Activated CD8-positive, alpha-beta memory T cell treated with anti-CD3 and anti-CD28 coated beads for 4 hours (primary cell): ENCODE measurements at places on chromosomes 3 and 15.

DNA sequence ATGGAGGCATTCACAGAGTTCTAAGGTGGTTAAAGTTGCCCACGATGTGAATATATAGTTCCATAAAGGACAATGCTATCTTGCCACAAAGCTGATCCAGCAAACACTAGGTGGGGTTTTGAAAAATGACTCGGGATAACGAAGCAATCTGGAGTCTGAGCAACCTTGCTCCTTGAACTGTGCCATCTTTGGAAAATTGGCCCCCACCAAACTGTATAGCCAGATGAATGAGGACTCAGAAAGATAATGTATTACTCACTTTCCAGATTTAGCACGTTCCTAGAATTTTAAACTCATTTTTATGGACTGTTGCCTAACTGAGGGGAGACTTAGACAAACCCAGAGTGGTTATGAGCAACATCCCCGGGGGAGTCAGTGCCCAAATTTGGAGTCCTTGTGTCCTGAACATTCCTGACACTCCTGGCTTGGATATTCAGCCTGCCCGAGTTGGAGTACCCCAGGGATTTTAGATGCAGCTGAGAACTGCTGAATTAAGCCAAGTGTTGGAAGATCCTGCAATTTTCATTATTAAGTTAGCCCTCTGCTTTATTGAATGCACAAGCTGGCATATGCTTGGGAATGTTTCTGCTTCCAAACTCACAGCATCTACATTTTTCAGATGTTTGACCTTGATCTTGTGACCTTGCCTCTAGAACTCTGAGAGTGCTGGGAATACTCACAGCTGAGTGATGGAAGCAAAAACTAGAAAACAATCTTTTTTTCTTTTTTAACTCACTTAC lies 8.8 kb upstream of the MAGI1 start:
- DNase-seq: no peak

GRCh38 chr3:71991046-71991445 lies 206.1 kb upstream of the PROK2 start:
- DNase-seq: no peak

DNA sequence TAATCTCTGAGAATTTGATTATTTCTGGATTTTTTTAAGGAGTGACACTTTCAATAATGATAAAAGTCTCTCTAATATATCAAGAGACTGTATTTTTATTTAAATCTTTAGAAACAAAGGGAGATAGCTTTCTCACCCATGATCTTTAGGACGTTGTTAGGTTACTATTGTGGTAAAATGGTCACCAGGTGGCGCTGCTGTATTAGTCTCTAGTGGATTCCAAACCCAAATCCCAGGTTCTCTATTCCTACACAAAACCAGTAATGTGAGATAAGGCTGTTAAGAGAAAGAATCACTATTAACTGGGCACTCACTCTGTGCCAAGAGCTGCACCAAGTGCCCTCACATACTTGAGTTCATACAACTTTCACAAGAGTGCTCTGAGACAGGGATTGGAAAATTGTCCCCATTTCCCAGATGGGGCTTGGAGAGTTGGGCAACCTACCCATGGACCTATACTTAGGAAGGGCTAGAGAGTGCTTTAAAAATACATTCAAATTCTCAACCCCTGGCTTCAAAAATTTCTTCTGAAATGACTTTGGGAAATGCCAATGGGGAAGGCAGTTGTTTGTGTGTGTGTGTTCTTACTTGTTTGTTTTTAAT lies 593.4 kb upstream of the TGFBR2 start:
- peak; percentile 9 for DNase-seq

DNA sequence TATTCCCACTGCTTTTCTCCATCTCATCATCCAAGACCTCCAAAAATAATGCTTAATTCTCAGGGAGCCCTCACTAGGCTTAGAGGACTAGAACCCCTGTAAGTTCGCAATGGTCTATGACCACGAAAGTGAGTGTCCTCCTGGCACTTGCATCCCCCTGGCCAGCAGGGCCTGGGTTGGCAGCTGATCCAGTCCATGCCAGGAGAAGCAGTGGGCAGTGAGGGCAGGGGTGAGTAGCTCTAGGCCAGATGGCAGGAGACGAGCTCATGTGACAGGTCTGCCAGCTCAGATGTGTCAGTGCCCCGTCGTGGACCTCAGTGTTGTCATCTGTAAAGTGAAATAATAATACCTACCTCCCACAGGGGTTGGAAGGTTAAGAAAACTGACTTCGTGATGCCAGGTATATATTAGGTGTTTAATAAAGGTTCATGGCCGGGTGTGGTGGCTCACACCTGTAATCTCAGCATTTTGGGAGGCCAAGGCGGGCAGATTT lies 11.1 kb downstream of the GP5 start:
- no peak for DNase-seq

DNA sequence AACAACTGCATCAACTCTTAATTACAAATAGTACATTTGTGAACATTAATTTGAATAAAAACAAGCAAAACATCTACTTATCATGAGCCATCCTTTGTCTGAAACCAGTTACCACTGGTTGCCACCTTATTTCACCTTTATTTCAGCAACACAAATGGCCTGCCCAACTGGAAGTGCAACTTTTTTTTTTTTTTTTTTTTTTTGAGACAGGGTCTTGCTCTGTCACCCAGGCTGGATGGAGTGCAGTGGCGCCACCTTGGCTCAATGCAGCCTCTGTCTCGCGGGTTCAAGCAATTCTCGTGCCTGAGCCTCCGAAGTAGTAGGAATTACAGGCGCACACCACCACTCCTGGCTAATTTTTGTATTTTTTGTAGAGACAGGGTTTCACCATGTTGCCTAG lies 13.1 kb downstream of the WDR82 start:
- DNase-seq: no peak

DNA sequence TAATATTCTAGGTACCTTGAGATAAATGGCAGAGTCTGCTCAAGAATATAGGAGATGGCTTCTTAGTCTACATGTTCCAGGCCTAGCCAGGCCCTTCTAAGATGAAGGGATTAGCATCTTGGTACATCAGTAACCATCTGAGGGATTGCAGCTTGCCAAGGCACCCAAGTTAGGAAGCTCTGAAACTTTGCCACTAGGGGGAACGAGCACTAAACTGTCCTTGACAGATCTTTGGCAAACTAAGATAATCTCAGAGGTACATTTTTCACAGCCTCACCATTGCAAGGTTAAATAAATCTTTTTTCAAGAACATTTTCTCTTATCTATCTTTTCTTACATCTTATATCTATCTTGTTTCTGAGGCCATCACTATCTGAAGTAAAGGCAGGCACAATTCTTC lies 351.2 kb downstream of the RAP2B start:
- DNase-seq: no peak

- no peak for DNase-seq
Observed at GRCh38 chr3:141231952-141232823, 563 bp downstream of the PXYLP1 start.

DNA sequence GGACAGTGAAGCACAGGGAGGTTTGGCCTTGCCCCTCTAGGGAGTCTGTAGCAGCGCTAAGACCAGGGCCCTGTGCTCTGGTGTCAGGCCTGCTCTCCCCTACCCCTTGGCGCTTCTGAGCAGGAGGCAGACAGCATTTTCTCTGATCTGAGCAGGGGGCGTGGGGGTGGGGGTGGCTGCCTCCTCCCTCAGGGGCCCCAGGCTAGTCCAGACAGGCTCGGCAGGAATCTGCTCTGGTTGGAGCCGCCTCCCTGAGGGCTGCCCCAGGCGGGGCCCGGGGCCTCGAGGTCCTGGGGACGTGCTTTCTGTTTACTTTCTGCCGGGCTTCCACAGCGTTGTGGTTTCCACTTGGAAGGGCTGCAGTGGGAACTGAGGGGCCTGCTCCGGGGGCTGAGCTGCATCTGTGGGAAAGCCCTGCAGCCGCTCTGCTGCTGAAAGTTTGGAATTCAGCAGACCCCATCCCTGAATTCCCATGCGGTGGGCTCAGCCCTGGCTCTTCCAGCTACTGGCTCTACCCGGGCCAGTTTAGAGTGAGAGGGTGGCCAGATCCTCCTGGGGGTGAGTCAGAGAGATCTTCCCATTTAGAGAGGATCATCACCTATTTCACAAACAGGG lies 105.4 kb downstream of the LINGO1 start:
- no peak for DNase-seq

DNA sequence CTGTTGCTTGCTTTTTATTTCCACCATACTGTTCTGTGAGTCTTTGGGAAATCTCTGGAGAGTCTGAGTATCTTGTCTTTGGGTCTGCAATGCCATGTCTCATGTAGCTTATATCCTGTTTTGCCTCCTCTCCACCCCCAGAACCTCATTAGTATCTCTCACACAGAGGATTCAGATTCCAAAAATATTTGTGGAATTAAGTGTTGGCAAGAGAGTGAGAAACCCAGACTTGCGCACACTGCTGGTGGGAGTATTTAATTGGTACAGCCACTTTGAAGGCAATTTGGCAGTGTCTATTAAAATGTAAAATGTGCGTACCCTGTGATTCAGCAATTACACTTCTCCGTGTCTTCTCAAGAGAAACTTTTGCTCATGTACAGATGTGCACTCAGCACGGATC lies 68.6 kb downstream of the ZNF621 start:
- no peak for DNase-seq

- no peak for DNase-seq
Observed at GRCh38 chr3:5296362-5296761, 108.9 kb downstream of the EDEM1 start.

GRCh38 chr3:106699122-106699521 lies 678.1 kb upstream of the CCDC54 start:
- DNase-seq: no peak

DNA sequence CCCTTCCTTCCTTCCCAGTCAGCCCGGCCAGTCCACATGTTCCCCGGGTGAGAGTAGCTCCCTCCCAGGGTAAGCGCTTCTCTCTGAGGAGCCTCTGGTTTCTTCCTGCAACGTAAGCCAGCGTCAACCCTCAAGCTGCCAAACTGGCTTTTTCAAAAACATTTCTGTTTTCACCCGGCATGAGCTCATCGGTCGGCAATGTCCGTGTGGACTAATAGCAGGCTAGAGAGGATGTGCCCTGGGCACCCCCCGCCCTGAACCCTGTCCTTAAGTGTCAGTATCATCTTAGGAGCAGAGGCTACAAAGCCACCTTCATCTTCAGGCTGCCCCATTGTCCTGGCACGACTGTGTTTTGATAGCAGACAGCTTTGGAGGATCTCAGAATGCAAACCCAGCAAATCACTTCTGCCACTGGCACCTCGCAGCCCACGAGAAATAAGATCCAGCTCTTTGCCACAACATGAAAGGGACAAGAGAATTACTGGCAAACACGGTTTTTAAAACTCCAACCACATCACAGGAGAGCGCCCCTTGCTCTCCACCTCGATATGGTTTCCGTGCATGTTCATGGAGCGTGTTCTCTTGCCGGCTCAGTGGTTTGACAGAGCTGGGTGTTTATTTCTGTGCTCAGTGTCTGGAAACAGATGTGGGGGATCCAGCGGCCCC lies 9.9 kb downstream of the ALDH1A3 start:
- no peak for DNase-seq

DNA sequence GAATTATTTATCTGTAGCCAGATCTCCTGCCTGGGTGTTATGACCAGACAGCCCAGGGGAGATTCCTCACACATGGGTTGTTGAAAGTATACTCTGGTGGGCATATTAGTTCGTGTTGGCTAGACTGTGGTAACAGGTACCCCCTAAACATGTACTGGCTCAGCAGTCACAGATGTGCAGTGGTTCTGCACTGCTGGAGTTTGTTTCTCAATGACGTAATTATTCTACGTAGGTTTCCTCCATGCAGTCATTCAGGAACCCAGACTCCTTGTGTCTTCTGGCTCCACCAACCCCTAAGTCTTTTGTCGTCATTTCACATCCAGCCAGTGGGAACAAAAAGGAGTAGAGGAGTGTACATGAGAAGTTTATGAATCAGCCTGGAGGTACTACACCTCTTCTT lies 16.2 kb downstream of the LSM3 start:
- DNase-seq: no peak

GRCh38 chr3:129233538-129233937 lies 15.9 kb upstream of the COPG1 start:
- no peak for DNase-seq

- DNase-seq: no peak
Observed at GRCh38 chr3:80769683-80770082, 991.8 kb downstream of the GBE1 start.

DNA sequence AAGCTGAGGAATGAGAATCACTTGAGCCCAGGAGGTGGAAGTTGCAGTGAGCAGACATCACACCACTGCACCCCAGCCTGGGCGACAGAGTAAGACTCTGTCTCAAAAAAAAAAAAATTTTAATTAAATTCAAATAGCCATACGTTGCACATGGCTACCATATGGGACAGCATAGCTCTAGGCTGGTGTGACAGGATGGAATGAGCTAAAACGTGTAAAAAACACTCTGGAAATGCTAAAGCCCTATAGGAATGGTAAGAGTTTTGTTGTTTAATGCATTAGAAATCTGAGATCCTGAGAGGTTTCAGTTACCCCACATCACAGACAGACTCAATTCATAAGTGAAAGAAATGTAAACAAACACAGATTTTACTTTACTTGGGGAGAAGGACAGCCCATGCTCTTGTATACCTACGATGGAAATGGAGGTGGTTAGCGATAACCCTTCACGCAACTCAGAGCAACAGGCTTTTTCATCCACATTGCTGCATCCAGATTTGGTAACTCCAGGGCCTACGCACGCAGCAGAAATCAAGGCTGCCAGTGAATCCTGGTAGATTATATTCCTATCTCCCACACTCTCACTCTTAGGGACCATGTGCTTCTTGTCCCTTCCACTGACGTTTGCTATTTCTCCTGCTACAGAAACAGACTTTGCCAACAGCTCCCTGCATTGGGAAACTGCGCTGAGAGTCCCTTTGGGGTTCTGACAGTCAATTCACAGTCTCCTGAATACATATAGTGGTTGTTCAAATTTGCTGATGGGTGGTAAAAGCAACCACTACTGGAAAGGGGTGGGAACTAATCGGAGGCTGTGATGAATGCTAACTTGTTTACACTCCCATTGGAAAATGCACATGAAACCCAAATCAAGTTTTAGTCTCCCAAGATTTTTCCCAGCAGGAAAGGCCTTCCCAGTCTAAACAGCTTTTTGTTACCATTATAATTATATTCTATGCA lies 3.1 kb downstream of the SH3BP5 start:
- no peak for DNase-seq

DNA sequence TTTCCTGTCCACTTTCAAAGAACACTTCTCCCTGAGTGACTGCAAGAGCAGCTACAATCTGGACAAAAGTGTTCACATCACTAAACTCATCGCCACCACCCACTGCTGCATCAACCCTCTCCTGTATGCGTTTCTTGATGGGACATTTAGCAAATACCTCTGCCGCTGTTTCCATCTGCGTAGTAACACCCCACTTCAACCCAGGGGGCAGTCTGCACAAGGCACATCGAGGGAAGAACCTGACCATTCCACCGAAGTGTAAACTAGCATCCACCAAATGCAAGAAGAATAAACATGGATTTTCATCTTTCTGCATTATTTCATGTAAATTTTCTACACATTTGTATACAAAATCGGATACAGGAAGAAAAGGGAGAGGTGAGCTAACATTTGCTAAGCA lies 1.8 kb downstream of the CCRL2 start:
- DNase-seq: no peak

GRCh38 chr15:66021496-66022162 lies 152.3 kb downstream of the RAB11A start:
- no peak for DNase-seq

DNA sequence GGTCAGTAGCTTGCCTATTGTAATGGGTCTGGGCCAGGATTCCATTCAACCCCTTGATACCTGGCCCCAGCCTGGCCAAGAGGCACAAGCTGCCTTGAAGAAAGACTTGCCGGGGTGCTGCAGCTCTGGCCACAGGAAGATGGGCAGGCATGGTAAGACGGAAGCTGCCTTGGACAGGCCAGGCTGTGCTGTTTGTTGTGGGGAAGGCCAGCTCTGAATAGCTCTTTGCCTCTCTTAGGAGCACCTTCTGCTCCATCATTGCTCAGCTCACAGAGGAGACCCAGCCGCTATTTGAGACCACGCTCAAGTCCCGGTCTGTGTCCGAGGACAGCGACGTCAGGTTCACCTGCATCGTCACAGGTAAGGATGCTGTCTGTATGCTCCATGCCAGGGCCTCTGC lies 10.1 kb downstream of the ALPK3 start:
- no peak for DNase-seq
